Left lung (tissue), 14 donors: ENCODE measurements at places on chromosomes 2 and 18.
A peak's percentile ranks its signal among the peaks of the same experiment; 100 is the strongest.

- DNase-seq, result no peak
Measured at GRCh38 chr2:230423851-230424458, 8.0 kb downstream of the SP100 start.

GRCh38 chr18:26438980-26439379 lies 109.4 kb downstream of the KCTD1 start:
- no peak for DNase-seq

DNA sequence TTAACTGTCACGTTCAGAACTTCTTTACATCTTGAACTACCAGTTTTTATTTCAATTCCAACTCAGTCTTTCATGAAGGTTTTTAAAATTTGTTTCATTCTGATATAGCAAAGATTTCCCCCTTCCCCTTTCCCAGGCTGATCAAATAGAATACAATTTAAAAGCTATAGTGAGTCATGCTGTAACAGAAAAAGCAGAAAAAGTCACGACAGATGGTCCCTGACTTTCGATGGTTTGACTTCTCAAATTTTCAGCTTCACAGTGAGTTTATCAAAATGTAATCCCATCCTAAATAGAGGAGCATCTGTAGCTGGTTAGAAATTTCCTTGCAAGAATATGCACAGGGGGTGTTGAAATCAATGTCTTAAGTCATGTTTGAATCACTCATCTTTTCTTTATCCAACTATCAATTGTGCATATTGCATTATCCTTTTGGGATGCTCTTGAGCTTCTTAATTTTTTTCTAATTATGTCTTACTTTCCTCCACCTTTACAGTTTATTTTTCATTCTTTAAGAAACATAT lies 500.3 kb downstream of the LRP1B start:
- DNase-seq, result no peak

DNA sequence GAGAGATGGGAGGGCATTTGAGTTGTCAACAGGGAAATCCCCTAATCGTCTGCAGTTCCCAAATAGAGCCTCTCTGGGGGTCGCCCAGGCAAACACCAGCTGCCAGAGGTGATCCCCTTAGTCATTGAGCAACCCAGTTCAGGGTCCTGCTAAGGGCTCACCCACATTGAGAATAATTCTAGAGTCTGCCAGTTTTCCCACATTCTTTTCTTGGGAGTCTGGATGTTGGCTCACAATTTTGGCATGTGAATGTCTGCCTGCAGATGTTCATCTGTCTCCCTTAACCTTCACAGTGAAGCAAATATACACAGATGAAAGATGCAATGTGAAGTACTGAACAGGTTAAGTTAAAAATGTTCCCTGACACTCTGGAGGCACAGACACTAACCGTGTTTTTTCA lies 11.4 kb upstream of the SMIM21 start:
- no peak for DNase-seq

DNA sequence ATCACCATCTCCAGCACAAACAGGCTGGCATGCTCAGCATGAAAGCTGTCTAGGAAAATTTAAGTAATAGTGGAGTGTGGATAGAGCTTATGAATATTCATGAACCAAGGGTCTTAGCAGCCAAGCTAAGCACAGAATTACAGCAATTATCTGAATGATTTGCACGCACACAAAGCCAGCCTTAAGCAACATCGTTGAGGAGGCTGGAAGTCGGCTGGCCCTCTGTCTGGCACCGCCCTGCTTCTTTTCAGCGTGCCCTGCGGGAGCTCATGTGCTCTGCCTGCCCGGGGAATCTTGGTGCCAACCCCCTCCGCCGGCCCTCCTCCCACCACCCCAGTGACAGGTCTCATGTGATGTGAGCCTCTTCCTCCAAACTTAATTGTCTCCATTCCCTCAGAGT lies 540.1 kb downstream of the CMPK2 start:
- DNase-seq, result no peak

- DNase-seq, result no peak
Measured at GRCh38 chr18:75321431-75321830, 106.1 kb downstream of the SMIM21 start.

GRCh38 chr2:46298522-46299353 lies 1.5 kb downstream of the EPAS1 start:
- peak; percentile 92 for DNase-seq

DNA sequence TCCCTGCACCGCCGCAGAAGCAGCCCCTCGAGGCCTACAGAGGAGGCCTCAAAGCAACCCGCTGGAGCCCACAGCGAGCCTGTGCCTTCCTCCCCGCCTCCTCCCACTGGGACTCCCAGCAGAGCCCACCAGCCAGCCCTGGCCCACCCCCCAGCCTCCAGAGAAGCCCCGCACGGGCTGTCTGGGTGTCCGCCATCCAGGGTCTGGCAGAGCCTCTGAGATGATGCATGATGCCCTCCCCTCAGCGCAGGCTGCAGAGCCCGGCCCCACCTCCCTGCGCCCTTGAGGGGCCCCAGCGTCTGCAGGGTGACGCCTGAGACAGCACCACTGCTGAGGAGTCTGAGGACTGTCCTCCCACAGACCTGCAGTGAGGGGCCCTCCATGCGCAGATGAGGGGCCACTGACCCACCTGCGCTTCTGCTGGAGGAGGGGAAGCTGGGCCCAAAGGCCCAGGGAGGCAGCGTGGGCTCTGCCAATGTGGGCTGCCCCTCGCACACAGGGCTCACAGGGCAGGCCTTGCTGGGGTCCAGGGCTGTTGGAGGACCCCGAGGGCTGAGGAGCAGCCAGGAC lies 31.2 kb downstream of the GPC1 start:
- DNase-seq, result no peak

- DNase-seq, result no peak
Measured at GRCh38 chr2:105445976-105446375, 47.1 kb upstream of the FHL2 start.

DNA sequence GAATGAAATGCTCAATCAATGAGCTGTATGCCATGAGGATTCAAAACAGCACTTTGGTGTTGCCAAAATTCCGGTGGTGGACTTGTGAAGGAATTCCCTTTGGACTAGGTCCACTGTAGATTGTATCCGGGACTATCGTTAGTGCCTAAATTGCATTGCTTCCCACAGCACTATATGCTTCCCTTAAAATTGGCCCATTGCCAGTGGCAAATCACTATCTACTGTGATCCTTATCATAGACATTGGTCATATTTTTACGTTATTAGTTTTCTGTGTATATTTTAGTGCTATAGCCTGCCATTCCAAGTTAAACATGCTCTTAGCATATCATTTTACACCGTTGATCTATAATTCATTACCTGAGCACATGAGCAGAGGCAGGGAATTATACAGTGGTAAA lies 1.7 kb downstream of the PJVK start:
- DNase-seq, result no peak

- DNase-seq, result no peak
Measured at GRCh38 chr2:67246791-67247190, 150.3 kb upstream of the ETAA1 start.

DNA sequence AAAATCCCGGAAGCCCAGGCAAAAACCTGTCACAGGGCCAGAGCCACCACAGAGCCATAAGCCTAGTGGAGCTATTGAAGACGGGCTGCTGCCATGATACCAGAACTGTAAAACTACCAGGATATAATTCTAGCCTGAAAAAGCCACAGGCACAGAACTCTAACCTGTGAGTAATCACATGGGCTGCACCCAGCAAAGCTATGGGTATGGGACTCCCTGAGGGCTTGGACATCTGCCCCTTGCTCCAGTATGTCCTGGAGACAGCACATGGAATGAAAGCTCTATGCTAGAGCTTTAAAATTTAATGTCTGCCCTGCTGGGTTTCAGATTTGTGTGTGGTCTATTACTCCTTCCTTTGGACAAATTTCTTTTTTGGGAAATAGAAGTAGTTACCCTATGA lies 2183.6 kb upstream of the CELF4 start:
- DNase-seq, result no peak
